ENCODE measurements at places on chromosomes 2 and 18. TPM values are rescaled to one million over a fixed set of nuclear protein-coding genes. Genes with fewer than 3 reads are reported as not detected.

- DNase-seq = peak; percentile 69
These were observed 1.6 kb downstream of the SPRED2 start for GRCh38 chr2:65430603-65431420.

DNA sequence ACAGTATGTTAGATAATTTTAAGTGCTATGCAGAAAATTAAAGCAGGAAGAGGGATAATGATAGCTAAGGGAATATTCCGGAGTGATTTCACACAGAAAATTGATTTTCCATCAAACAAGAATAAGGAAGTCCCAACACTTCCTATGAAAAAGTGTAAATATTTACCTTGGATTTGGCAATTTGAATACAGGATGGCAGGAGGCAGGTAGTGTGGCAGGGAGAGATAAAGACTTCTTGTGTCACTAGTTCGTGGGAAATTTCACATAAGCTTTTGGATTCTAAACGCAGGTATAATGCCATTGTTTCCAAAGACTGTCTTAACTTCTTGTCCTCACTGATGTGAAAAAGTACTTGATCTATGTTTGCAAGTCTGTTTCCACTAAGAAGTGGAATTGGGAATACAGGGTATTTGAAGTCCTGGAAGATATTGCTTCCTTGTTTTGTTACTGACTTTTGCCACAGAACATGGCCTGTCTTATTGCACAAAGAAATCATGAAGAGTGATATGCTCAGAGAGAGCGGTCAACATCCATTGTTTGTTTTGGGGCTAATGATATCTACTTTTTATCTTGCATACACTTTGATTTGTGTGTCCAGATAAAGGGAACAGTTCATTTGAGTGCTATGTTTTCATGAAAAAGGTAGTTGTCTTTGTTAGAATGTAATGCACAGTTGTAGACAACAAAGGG lies 1216.1 kb upstream of the FAM98A start:
- DNase-seq = no peak

TM4SF20 gene
- not detected for total RNA-seq

DNA sequence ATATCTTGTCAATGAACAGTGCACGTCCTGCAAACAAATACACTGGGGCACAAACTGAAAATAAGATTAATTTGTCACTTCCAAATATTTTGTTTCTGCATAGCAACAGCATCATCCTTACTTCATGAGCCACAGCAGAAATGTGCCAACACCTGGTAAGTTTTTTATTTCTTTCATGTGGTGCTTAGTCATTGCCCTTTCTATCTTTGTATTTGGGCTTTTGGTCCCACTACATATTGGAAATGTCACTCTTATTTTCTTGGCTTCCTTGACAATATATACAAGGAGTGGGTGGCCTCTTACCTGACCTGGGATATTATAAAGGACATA lies 208.0 kb downstream of the RBM43 start:
- DNase-seq = peak; percentile 49

GRCh38 chr18:36355511-36355910 lies 58.0 kb downstream of the FHOD3 start:
- no peak for DNase-seq

- DNase-seq = no peak
These were observed 65.3 kb downstream of the C18orf63 start for GRCh38 chr18:74380916-74381315.

AGXT gene
- total RNA-seq = not detected

GRCh38 chr18:55484773-55485172 lies 103.2 kb downstream of the TCF4 start:
- no peak for DNase-seq

FBXO41 gene
- total RNA-seq = 7.7 TPM

DNA sequence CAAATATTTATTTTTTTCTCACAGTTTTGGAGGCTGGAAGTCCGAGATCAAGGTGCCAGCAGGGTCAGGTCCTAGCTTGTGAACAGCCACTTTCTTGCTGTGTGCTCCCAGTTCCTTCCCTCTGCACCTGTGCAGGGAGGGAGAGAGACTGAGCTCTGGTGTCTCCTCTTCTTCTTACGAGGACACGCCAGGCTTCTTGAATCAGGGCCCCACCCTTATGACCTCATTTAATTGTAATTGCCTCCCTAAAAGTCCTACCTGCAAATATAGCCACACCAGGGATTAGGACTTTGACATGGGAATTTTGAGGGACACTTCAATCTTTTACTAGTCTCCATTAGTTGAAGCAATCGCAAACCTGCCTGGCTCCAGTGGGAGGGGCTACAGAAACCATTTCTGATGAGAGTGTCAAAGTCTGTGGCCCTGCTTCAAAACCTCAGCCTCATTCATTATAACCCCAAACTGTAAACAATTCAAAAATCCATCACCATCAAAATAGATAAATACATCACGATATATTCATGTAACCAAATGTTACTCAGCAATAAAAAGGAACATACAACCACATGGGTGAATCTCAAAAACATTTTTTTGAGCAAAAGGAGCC lies 18.2 kb upstream of the SEH1L start:
- peak; percentile 22 for DNase-seq

GRCh38 chr2:134320930-134321329 lies 67.1 kb downstream of the MGAT5 start:
- no peak for DNase-seq

GRCh38 chr2:191316246-191316994 lies 71.2 kb downstream of the MYO1B start:
- DNase-seq = no peak

DNA sequence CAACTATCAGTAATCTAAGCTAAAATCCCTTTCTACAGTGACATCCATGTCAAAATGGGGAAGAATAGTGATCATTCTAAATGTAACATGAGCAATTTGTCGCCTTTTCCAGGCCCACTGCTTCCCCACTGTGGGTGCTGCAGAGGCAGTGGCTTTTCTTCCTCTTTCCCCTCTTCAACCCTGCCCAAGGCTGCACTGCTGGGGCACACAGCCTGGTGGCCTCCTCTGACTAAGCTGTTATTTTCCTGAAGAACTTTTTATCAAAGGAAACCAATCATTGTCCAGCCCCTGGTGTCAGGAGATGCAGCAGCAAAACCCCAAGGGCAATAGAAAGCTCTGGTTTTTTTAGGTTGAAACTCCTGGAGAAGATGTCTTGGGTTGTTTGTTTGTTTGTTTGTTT lies 117.6 kb upstream of the KLF7 start:
- DNase-seq = no peak

GRCh38 chr18:2948038-2948437 lies 64.9 kb downstream of the LPIN2 start:
- peak; percentile 36 for DNase-seq

DNA sequence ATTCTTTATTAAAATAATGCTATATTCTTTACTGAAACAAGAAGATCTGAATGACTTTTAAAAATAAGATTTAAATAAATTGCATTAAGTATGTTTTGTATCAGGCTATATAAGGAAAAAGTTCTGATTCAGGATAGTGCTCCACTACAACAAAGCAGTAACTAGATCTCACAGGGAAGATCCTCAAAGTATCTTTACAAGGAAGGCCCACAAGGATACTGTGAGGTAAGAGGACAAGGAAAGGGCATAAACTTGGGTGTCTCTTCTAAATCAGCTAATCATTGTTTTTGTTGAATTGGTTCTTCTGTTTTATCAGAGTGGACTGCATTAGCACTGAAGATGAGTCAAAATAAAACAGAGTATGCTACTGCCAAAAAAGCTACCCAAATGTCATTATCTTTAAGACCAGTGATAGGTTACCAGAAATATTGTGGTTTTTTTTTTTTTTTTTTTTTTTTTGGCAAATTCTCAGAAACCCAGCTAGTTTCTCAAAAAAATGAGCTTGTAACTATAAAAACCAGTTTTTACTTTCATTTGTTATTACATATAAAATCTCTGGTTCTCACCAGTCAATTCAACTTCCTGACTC lies 160.9 kb downstream of the BAZ2B start:
- DNase-seq = no peak

GRCh38 chr18:2654928-2655177 lies 673 bp upstream of the SMCHD1 start:
- DNase-seq = no peak

DNA sequence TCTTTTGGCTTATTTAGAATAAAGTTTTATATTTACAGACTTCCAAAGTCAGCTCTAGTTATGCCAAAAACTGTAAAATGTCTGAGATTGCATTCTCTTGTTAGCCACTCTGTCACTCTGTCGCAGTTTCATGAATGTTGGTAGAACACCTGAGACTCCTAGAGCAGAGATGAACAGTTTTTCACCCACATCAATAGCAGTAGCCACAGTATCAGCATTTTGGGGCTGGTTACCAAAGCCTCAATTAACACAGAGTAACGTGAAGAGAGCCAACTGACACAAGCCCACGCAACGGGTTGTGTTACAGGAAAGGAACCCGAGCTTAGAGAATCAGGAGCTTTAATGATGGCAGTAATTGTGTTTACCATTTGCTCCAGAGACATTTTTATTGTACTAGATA lies 443.0 kb upstream of the SLC39A10 start:
- DNase-seq = no peak

- no peak for DNase-seq
These were observed 310.5 kb downstream of the SATB2 start for GRCh38 chr2:199147216-199147615.

DNA sequence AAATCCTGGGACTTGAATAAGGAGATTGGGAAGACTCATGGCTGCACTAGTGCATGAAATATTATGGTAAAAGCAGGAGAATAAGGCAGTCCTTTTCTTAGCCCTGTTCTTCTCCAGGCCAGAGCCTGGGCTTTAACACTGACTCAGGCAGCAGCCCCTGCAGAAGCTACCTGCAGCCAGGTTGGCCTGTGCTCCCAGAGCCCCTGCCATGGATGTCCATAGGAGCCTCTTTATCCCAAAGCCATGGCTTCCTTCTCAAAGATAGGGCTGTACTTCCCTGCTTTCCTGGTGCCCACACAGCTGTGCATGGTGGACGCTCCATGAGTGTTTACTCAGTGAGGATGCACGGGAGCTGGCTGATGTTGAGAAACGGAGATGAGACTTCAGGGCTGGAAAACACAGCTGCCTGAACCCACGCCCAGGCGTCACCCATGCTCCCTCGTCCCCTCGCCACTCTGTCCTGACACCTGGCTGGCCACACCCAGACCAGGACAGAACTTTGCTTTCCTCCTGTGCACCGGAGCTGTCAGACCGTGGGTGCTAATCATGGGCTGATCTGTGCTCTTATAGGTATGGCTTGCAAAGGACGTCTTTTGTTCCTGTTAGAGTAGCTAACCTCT lies 135.5 kb downstream of the GLI2 start:
- no peak for DNase-seq

DNA sequence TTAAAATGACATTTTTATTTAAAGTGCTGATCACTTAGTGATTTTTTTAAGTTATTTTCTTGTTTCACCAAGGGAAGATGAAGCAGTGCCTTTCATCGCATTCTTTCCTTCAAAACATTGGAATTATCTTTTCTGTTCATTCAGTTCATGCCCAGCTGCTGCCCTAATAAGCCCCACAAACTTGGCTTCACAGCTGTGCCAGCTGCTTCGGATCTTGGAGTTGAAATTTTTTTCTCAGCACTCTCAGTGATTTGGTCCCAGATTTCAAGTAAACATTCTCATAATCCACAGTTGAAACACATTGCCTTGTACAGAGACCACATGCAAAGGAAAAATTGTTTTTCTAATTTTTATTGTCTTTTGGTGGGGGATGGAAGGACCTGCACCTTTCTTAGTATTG lies 353.3 kb upstream of the LRP1B start:
- no peak for DNase-seq

ALPG gene
- 0.18 TPM for total RNA-seq

DNA sequence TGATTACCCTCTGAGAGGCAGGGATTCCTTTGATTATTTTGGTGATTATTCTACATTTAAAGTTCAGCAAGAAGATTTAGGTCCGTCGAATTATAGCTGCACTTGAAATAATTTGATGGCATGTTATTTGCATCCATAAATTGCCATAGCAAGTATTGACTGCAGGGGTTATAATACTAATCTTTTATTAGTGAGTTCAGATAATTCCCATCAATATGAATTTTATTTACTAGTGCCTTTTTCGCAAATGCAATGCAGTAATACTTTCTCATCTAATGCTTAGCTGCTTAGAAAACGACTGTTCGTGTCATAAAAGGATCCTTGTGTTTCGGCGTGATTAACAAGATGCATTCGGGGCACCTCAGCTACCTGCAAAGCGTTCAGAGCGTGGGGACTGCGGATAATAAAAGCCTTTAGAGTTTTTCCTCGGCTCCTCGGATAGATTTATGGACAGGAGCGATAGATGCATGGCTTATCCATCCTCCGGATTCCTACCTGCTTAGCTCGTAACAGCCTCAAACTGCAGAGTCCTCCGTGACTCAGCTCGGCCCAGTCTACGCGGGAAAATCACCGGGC lies 2.5 kb upstream of the GBX2 start:
- DNase-seq = no peak

DNA sequence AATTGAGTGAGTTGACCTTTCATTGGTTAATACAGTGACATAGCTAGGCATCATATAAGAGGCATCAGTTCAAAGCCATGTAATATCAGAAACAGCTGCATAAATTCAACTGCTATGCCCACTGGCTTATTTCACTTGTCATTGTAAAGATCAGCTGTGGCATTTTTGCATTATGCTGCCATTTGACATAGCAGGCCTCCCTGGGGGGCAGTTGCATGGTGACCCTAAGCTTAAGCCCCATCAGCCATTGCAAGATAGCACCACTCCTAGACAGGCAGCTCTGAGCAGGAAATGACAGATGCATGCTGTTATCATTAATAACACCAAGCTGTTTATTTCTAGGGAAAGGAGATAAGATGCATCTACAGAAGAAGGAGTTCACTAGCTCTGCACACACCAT lies 233.4 kb upstream of the CNTNAP5 start:
- no peak for DNase-seq

ERICH2 gene
- 1.4 TPM for total RNA-seq

GRCh38 chr2:225041207-225041850 lies 939 bp downstream of the DOCK10 start:
- peak; percentile 44 for DNase-seq

GRCh38 chr18:23693846-23694245 lies 4.6 kb downstream of the LAMA3 start:
- peak; percentile 39 for DNase-seq

CFAP65 gene
- 0.18 TPM for total RNA-seq

DNA sequence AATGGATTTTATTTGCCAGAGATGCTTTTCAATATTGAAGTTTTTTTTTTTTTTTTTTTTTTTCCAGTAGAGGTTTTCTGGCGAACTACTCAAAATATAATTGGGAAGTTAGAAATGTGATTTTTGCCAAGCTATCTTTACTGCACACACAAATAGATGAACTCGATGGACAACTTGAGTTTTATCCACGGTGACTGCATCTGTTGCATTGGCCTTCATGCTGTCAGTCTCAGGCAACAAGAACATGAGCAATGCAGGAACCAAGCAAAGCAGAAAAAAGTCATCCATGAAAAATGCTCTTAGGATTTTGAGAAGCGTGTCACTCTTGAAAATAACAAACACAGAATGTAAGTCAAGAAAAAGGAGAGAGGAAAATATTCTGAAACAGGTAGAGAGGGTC lies 22.7 kb upstream of the HDAC4 start:
- DNase-seq = no peak

- DNase-seq = peak; percentile 43
These were observed 38.0 kb upstream of the SLC16A14 start for GRCh38 chr2:230106771-230107170.

GRCh38 chr2:166090346-166090745 lies 37.5 kb downstream of the SCN1A start:
- no peak for DNase-seq

GDF7 gene
- not detected for total RNA-seq

GRCh38 chr2:200652158-200652557 lies 66.3 kb downstream of the AOX1 start:
- DNase-seq = no peak

- peak; percentile 80 for DNase-seq
These were observed 96.8 kb upstream of the TRIB2 start for GRCh38 chr2:12619975-12620374.

PAIP2B gene
- total RNA-seq = 3.8 TPM

Data from PC-3 (cell line).